ENCODE measurements at places on chromosomes 5 and 9. TPM values are rescaled to one million over a fixed set of nuclear protein-coding genes. Genes with fewer than 3 reads are reported as not detected.

DNA sequence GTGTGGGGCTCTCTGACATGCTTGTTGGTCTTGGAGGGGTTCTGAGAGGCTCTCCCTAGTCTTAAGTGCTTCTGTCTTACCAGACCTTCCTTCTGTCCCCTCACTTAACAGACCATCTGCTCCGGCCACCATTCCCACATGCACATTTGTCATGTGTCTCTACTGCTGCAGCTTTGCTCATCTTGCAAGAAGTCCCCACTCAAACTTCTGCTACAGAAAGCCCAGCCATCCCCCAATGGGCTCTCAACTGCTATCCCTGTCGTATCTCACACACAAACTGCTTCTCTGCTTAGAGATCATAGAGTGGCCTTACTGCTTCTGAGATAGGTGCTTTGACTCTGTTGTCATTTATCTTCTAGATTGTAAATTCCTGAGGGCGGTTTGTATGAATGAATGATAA is 69.4 kb downstream of the NUP214 start:
- no peak for DNase-seq

DNA sequence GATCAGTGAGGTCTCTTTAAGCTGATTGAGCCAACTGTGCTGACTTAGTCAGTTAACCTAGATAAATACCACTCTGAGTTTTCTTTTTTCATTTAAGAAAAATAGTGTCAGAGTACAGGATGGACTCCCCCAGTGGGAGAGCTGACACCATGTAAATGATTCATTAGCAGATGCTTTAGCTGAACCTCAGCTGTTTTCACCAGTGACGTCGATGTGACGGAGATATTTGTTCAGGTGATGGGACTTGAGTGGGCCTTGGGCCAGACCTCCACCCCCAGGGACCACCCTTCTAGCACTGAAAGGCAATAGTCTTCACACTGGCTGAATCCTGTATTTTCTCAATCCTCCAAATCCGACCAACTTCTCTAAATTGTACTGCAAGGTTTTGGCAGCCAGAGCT is 196.1 kb downstream of the GAS1 start:
- no peak for DNase-seq

SLC25A2 gene
- not detected for total RNA-seq

CARTPT gene
- not detected for total RNA-seq

OR1Q1 gene
- total RNA-seq: not detected

SV2C gene
- 0.05 TPM for total RNA-seq

Data from HT-29 (cell line).